ENCODE measurements at places on chromosomes 11 and 22.

DNA sequence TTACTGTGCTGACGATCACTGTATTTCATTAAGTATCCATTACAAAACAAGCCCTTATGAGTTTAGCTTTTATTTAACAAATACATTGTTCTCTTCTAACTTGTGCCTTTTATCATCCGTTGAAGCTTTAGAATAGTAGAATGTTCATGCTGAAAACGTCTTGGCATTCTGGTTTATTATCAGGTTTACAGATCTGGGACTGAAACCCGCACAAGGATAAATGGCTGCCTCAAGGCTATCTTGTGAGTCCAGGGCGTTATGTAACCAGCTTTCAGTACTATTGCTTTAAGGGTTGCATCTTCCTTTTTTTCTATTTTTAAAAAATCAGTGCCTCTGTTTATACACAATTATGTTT, 66.6 kb upstream of the PRODH start:
- no peak for DNase-seq

DNA sequence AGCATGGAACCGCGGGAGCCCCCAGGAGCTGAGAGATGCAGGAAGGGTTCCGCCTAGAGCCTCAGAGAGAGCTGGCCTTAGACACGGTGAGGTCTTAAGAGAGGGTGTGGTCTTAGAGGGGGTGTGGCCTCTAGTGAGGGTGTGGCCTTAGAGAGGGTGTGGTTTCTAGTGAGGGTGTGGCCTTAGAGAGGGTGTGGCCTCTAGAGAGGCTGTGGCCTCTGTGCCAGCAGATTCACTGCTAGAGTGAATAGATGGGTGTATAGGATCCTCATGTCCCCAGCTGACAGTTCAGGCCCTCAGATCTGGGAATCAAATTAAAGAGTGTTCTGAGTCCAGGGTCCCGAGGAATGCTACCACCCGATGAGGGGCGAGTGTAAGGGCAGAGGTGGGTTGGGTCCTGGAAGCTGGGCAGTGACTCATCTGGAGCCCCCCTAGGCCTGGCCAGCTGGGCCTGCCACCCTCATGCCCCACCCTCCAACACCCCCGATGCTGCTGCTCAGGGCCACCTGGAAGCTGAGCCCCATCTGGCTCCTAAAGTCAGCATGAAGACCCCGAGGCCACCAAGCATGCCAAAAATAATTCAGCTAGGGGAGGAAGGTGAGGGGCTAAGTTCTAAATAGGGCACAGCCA, 49.5 kb downstream of the IGF2 start:
- no peak for DNase-seq

GRCh38 chr11:44601471-44602370, 36.3 kb downstream of the CD82 start:
- no peak for DNase-seq

DNA sequence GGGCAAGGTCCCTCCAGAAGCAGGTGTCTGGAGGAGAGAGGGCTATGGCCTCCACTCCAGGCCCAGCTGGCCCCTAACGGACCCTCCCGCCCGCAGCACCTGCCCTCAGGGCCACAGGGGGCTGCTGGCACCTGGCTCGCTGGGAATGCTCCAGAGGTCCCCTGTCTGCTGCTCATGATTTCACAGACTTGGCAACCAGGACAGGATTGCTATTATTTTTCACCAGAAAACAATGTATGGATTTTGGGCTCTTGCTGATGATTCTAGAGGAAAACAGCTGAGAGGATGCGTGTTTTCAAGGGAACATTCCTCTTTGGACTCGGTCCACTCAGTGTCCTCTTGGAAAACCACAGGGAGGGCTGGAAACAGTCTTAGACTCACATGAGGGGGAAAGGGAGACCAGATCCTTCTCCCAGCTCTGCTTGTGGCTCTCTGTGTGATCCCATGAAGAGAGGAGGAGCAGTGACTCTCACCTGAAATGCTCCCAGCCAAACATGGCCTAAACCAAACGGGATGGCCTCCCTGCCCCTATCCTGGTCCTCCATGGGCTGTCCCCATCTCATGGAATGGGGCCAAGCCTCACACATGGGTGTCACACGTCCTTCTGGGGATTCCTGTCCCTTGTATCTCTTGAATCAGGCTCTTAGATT, 15.8 kb downstream of the MYEOV start:
- DNase-seq: no peak

DNA sequence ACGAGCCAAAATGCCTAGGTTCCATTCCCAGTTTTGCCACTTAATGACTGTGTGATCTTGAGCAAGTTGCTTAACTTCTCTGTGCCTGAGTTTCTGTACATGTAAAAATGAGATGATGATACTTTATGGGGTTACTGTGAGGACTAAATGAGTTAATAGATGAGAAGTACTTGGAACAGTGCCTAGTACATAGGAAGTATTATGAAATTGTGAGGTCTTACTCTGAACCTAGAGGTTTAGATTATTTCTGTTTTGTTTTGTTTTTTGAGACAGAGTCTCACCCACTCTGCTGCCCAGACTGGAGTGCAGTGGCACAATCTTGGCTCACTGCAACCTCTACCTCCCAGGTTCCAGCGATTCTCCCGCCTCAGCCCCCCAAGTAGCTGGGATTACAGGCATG, 227.0 kb upstream of the POU2AF2 start:
- no peak for DNase-seq

GRCh38 chr22:27134315-27134701, 476.9 kb downstream of the MIAT start:
- no peak for DNase-seq

DNA sequence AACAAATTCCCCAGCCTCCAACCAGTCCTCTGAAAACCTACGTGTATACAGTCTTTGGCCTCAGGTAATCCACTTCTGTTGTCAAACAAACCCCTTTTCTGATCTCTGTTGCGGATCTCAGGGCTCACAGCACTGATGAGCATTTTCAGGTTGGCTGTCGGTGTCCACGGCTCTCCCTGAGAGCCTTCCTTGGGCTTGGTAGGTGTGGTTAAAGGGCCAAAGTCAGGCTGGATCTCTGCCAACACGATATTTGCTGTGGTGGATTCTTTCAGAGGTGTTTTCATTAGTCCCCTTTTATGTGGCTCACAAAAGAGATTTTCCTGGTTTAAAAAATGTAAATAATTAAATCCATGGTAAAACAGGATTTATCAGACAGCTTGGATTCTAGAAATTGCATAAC, 2.9 kb downstream of the E2F8 start:
- no peak for DNase-seq

DNA sequence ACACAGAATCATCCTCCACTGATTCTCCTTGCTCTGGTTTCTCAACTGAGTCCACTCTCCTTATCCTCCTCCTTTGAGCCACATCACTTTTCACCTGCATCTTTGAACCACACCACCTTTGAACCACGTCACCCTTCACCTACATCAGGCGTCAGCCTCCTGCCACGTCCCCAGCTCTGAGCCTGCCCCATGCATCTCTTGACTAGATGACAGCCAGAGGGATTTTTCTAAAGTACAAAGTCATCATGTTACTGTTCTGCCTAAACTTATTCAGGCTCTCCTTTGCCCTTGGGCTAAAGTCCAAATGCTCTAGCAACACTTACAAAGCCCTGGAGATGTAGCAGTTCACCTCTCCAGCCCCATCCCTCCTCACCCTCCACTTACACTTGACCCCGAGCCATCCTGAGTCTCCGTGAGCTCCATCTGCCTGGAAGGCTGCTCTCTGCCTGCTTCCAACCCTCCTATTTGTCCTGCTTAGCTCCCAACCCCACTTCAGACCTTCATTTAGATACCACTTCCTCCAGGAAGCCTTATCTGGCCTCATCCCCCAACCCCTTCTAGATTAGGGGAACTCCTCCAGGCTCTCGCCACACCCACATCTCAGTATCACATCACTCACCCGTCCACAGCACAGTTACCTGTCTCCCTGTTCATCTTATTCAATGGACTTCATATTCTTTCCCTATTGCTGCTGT, 3.7 kb upstream of the MS4A10 start:
- DNase-seq: no peak

DNA sequence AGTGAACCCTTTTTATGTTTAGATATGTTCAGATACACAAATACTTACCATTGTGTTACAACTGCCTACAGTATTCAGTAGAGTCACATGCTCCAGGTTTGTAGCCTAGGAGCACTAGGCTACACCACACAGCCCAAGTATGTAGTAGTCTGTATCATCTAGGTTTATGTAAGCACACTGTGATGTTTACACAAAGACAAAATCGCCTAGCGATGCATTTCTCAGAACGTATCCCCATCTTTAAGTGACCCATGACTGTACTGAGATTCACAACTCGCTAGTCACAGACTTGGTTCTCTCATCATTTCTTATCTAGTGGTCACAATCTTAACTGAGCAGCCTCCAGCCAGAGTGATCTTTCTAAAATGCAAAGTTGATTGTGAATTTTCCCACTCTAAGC, 119.2 kb downstream of the RASSF10 start:
- no peak for DNase-seq

GRCh38 chr11:3154001-3154599, 11.0 kb downstream of the OSBPL5 start:
- no peak for DNase-seq

- DNase-seq: no peak
Observed at GRCh38 chr11:120564573-120565311, 53.2 kb downstream of the GRIK4 start.

DNA sequence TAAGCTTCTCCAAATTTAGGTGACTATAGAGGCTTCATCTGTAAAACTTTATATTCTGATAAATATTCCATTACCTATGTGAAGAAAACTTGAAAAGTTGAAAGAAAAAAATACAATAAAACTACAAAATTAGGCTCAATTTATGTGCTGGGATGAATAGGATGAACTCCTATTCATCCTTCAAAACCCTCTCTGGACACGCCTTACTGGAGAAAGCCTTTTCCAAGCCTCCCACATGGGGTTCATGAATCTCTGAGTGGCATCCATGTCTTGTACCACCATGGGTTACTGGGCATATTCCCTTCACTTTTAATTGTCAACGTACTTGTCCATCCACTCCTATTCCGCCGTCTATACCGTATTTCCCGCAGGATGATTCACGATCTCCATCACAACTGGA, 55.7 kb downstream of the MN1 start:
- DNase-seq: no peak

DNA sequence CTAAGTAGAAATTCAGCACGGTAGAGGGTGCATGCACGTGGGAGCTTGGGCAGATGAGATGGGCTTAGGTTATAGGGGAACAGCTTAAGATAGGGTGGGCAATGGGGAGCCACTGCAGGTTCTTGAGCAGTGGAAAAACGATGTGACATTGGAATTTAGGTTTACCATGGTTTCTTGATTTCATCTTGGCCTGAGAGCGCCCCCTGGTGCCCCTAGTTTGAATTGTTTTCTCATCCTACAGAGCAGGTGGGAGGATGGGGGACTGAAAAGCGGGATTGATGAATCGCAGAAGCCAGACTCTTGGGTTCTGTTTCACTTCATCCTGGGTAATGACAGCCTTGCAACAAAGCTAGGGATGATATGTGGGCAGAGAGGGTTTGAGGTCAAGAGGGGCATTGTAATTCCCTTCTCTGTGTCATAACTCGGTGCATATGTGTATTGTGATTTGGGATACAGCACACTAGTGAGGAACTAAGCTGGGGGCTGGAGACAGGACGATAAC, 6.7 kb upstream of the MCAM start:
- DNase-seq: no peak

DNA sequence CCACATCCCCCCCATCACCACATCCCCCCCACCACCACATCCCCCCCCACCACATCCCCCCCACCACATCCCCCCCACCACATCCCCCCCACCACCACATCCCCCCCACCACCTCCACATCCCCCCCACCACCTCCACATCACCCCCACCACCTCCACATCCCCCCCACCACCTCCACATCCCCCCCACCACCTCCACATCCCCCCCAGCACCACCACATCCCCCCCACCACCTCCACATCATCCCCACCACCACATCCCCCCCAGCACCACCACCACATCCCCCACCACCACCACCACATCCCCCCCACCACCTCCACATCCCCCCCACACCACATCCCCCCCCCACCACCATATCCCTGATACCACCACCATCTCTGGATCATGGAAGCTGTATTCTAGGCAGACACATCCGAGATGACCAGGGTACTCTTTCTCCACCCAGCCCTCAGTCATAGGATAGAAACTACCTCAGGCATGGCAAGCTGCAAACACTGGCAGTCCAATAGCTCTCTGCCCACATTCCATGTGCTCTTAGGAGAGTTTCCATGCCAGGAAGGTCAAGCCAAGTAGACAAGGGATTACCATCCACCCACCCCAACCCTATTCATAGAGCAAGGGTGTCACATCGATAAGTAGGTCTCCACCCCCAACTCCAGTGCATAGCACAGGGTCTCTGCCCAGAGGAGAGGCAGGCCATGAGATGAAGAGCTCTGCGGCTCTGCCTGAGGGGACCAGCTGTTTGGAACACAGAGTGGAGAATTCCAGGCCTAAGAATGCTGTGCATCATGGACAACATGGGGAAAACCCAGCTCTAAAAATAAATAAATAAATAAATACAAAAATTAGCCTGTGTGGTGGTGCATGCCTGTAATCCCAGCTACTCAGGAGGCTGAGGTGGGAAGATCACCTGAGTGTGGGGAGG, 33.0 kb upstream of the TEAD1 start:
- DNase-seq: no peak

DNA sequence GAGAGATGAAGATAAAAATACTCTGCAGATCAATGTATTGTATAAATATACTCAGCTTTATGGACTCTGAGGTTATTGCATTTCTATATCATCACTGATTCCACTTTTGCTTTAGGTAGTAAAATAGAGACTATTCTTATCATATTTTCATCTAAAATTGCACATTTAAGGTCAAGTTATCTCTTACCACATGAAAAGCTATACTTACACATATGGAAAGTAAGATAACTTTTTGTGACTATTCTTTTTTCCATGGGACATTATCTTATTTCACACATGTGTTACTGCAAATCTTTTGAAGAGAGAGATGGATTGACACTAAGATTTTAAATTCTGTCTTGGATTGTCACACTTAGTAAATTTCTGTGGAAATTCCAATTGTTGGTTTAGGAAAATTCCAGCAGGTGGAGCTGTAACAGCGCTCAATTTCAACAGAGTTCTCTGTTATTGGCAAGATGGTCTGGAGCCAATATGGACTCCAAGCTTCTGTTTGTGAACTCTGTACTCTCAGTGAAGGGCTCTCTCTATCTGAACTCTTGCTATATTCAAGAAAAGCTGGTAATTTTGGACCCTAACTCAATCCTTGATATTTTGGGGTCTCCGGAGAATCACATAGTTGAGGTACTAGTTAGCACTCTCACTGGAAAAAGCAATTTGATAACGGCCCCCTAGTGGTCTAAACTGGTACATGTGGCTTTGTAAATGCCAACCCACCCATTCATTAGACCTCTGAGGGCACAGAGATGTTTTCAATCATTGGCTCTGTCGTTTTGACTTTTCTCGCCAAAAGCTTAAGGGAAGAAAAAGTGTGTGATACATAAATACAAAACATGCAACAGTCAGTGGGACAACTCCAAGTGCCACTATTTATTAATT, 429.7 kb downstream of the ETS1 start:
- DNase-seq: peak; percentile 56

All from CMK (cell line).